ENCODE measurements at places on chromosomes 7 and 10.
A peak's percentile ranks its signal among the peaks of the same experiment; 100 is the strongest.

DNA sequence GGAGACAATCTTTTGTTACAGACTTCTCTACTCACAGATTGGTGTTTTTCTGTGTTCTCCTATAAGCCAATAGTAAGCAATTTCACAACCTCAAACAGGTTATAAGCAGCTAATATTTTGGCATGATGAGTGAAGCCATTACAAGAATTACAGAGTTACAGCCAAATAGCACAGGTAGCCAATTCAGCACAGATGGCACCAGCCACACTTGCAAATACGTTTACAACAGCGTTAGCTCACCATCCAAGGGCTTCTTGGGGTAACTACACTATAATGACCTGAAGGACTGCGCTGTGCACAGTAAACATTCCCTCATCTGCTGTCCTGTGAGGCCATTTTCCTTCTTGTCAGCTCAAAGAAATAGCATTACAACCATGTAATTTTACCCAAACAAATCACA lies 428.6 kb downstream of the TCERG1L start:
- no peak for DNase-seq

DNA sequence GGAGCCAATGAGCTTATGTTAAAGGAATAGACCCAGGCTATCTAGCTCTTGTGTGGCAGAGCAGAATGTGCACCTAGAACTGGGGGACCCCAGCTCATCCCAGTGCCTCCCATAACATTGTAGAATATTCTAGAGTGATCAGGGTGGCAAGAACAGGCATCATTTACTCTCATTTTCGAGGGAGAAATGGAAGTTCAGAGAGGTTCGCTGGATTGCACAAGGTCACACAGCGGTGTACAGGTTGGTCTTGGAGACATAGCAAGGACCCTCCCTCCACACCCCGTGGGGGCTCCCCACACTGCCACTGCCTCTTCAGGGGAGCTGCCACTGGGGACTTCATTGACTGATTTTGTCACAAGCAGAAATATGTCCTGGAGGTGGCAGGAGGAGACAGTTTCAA lies 8.9 kb downstream of the MUC12 start:
- DNase-seq, result no peak

DNA sequence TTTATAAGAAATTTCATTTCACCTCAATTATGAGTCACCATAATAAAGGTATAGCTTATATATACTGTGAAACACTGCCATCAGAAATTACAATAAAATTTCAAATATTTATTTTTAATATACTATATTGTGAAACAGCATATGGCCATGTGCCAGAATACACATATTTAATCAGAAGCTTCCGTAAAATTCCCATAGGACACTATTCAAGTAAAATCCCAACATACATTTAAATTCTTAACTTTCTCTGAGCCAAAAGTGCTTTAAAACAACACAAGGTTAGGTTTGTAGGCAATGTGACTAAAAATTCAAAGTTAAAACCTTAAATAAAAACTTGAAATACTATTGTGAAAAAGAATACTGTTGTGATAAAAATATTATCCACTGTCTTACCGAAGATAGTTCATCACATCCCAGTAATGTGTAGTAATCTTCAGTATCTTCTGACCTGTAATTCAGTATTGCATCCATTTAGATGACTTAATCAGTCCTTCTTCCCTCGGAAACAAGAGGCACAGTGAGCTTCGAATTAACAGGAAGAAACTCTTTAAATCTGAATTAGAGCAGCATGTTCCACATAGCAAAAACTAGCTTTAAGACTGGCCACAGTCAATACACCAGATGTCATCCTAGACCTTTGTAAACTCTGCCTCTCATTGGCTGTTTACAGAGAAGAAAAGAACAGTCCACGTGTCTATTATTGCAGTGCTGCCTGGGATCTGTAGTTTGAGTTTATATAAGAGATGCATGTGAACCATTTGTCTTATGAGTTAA lies at the start of gene DNAJC12:
Gene DNAJC12, minus strand, starts transcription at position 648 of the 774 bp plus-strand sequence. Its CDS starts 177 bp downstream, at position 471.
- DNase-seq, result peak; percentile 56

- no peak for DNase-seq
Observed at GRCh38 chr10:127174866-127175265, 21.5 kb downstream of the INSYN2A start.

- DNase-seq, result peak; percentile 59
Observed at GRCh38 chr10:124740369-124741280, 3.6 kb downstream of the FAM53B start.

DNA sequence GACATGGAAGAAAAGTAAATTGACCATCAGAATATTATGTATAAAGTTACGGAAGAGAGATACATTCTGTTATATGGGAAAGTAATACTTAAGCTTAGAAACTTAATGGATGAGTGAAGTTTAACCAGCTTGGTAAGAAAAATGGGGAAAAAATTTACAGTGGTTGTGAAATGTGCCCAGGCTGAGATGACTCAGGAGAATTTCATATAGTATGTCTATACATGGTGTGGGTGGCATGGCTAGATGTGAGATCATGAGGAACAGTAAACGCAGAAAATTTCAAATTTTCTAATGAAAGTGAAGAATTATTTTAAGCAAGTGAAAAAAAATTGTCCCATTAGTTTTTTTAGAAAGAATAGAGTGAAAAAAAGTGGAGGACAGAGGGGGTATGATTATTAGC lies 552.5 kb upstream of the SORCS1 start:
- no peak for DNase-seq

DNA sequence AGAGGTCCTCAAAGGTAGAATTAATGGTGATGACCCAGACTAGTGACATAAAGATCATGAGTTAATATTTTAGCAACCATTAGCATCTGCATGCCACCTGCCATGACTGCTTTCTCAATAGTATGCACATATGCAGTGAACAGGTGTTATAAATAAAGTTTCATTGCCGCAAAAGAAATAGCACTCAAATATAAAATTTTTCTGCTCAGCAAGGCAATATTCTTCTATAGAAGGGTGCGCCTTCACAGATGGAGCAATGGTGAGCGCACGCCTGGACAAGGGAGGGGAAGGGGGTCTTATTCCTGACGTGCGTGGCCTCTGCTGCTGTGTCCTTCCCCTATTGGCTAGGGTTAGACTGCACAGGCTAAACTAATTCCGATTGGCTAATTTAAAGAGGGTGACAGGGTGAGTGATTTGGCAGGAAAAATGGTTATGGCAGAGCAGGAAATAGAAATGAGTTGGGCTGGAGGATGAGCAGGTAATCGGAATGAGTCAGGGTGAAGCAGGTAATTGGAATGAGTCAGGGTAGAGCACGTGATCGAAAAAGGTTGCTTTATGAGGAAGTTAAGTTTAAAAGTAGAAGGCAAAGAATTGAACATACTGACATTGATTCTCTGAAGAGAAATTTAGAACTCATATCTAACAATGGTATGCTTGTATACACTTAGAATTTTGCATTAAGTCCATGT lies 24.7 kb upstream of the TRIM24 start:
- no peak for DNase-seq

DNA sequence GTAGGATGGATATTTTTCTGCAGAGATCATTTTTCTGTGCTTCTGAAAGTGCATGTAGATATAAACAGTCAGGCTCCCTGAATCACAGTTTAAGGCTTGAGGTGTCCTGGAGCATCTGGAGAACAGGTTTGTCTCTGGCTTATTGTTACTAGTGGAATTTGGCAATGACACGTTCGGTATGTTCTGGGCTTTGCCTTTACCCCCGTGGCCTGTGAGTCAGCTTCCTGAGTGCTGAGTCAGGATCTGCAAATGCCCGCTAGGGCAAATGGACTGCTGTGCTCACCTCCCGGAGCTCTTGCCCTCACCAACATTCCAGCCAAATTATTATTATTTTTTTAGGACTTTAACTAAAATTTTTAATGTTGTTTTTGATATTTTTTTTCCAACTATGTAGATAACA lies 192.5 kb upstream of the PRSS1 start:
- DNase-seq, result peak; percentile 98

- no peak for DNase-seq
Observed at GRCh38 chr7:120229084-120229483, 43.9 kb upstream of the KCND2 start.

GRCh38 chr7:157560258-157560654 lies 223.5 kb downstream of the DNAJB6 start:
- DNase-seq, result no peak

DNA sequence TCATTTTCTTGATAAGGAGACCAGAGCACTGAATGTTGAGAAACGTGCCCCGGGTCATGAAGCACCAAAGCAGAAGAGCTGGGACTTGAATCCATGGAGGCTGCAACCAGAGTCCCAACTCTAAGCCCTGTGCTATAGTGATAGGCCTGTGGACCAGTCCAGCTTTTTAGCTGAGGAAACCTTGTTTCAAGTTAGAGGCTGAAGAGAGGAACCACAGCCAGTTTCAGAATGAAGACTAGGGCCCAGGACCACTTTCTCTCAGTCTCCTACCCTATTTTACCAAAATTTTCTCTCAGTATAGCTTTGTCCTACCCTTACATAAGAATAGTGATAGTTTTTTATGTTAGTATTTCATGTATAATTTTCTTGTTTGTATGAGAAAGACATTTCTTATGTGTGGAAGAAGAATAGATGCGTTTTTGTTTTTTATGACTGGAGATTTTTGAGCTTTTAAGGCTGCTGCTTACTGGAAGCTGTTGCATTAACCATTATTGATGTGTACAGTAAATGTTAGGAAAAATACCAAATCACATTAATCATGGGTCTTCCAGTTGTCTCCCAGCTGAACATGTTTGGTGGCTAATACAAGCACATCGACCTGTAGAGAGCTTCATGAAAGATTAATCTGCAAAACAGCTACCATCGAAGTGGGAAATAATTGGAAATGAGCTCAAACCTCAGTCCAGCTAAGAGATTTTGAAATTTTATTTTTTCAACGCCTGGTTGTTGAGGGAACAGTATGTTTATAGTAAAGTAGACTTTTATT lies 45.0 kb upstream of the CSTF2T start:
- DNase-seq, result no peak

DNA sequence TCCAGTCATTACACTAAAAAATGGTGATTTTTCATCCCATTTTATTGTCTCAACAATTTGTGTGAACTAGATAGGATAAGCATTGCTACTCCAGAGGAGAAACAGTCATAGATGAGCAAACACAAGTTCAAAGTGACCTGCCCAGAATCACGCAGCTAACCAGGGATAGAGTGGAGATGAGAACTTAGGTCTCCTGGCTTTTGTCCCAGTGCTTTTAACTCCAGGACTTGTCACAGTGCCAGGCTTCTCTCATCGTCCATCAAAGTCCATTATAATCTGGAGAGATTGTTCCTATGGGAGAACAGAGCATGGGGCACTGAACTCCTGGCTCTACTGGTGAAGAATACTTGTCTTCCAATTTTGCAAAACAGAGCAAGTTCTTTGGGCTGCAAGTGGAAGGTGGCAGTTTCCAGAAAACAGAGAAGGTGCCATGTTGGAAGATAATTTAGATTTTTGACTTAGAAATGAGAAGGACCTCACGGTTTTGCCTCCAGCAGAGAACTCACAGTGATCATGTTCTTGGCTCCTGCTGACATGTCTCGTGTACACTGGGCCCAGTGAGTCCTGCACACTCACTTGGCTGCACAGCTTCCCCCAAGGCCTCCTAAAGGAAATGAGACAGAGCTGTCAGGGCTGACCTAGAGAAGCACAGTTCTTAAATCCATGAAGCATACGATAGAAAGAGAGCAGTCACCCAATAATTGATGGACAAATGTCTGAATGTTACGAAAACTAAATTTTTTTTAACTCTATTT lies 322.9 kb upstream of the NRP1 start:
- peak; percentile 10 for DNase-seq

GRCh38 chr7:122790591-122790990 lies 87.9 kb upstream of the RNF148 start:
- no peak for DNase-seq

GRCh38 chr10:10886861-10887531 lies 130.7 kb upstream of the CELF2 start:
- DNase-seq, result no peak

DNA sequence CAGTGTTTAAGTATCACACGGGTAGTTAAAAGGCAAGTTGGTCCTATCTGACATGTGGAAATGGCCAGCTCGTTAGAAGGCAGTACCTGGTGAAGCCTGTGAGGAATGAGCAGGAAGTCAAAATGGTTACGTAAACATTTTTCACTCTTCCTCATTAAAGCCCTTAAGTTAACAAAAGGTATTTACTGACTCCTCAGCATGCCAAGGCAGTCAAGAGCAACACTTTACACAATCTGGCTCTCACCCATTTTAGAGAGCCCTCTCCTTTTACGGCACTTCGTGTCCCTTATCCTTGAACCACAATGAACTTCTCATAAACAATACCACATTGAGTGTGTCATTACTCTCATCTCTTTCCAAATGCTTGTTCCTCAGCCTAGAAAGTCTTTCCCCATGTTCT lies 11.0 kb upstream of the RSBN1L start:
- DNase-seq, result no peak

GRCh38 chr7:94042381-94042780 lies 38.2 kb upstream of the BET1 start:
- no peak for DNase-seq

- DNase-seq, result no peak
Observed at GRCh38 chr10:129161150-129161549, 305.9 kb upstream of the MGMT start.

- no peak for DNase-seq
Observed at GRCh38 chr10:500876-501275, 188.6 kb downstream of the DIP2C start.

- DNase-seq, result no peak
Observed at GRCh38 chr10:129755621-129756020, 208.5 kb downstream of the EBF3 start.

- no peak for DNase-seq
Observed at GRCh38 chr7:96481796-96482195, 159.9 kb upstream of the SLC25A13 start.

DNA sequence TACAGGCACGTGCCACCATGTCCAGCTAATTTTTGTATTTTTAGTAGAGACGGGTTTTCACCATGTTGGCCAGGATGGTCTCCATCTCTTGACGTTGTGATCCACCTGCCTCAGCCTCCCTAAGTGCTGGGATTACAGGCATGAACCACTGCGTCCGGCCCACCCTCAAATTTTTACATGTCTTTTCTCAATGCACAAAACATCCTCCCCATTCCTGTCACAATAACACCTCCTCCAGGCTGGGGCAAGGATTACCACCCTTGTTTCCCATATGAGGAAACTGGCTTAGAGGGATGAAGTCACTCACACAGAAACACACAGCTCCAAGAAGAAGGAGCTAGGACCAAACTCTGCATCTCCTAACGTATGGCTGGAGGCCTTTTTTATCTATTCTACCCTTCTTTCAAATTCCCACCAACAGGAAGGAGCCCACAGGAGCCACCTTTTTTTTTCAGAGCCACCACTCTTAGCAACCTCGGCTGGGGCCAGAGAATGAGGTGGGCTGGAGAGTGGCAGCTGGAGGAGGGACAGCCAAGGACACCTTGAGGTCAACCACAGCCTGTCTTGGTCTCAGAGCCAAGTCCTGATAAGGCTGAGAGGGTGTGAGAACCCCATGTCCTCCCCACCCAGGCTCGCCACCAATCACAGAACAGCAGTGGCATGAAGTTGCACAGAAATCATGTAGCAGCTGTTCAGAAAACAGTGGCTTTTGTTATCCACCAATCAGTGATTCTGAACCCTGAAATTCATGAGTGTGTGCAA lies 113.1 kb upstream of the PDLIM1 start:
- no peak for DNase-seq
